ENCODE measurements at places on chromosomes 4 and X. TPM values are rescaled to one million over a fixed set of nuclear protein-coding genes. Genes with fewer than 3 reads are reported as not detected.

Gene EGFL6
- not detected for total RNA-seq

Gene SEC24B
- total RNA-seq: 25.6 TPM

Gene STATH
- not detected for total RNA-seq

Gene TMPRSS11D
- not detected for total RNA-seq
